Hypothalamus (tissue), 51 donors: ENCODE measurements at places on chromosomes 1 and 21.

DNA sequence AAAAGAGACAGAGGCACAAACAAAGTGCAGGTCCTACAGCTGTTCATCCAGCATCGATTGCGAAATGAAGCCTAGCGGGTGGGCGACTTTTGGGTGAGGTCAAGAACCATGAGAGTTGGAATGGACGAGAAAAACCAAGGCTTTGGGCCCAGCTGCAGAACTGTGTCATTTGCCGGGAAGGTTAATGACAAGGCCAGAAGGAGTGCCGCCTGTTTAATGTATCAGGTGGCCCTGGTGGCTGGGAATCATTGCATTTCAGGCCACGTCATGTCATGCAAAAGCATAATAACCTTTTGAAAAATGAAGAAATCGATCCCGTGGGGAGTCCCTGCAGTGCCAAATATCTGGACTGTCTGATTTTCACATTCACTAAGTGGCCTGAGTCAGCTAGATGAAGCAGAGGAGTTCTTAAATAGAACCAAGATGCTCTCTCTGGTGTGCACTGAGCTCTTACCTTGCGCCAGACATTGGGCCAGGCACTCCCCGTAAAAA is 8.1 kb upstream of the RCC2 start:
- DNase-seq: no peak

DNA sequence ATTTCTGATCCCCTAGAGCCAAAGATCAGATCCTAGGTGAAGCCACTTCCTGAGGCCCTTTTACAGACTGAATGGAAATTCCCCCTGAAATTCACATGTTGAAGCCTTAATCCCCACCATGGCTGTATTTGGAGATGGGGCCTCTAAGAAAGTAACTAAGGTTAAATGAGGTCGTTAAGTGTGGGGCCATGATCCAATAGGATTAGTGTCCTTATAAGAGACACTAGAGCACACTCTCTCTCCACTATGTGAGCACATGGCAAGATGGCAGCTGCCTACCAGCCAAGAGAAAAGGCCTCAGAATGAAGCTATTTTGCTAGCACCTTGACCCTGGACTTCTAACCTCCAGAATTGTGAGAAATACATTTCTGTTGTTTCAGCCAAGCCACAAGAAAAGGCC is 13.9 kb downstream of the ABCB10 start:
- DNase-seq: no peak

DNA sequence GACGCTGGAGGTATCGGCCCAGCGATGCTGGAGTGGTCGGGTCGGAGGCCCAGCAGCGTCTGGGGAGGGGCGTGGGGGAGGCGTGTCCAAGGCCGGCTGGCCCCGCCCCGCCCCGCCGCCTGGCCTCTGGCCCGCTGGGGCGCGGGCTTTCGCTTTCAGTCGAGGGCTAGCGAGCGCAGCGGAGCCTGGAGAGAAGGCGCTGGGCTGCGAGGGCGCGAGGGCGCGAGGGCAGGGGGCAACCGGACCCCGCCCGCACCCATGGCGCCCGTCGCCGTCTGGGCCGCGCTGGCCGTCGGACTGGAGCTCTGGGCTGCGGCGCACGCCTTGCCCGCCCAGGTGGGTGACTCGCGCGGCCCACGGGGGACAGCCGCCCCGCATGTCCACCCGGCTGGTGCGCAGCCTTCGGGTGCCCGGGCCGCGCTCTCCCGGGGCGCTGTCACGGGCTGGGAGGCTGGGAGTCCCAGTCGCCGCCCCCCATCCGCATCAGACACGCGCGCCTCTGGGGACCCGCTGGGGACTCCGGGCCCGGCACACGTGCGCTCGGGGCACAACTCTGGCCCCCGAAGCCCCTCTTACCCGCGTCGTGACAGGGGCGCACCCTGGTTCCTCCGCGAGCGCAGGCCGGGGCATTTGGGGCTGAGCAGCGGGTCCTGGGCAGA is at the start of gene TNFRSF1B:
Gene TNFRSF1B, plus strand, starts transcription at position 158 of the 659 bp plus-strand sequence. Its CDS starts 101 bp downstream, at position 259.
- DNase-seq: no peak

DNA sequence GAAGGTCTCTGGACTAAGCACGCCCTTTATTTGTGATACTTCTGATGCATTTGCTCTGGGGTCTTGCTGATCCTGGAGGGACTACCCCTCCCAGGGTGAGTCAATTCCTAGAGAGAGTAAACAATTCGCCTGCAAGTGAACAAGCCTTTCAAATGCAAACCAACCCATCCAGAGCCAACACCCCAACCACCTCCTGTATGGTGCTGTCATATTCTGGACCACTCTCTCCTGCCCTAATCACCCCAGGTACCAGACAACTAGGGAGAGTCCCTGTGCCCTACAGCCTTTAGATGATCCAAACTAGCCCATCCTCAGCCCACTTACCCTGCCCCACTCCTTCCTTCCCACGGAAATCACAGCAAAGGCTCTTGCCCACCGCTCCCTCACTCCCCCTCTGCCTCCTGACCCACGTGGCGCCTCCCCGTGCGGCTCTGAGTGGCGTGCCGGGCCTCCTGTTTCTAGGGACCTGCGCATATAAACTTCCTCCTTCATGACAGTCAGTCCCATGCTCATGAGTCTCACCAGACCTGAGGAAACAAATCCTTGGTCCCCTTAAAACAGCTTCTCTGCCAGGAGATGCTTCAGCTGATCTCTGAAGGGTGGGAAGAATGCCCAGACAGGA is 37.2 kb downstream of the ACTA1 start:
- no peak for DNase-seq

- no peak for DNase-seq
These were observed 101.1 kb downstream of the ZP4 start for GRCh38 chr1:237789619-237790018.

GRCh38 chr1:205951746-205952145 is 8.5 kb upstream of the SLC26A9 start:
- no peak for DNase-seq

- no peak for DNase-seq
These were observed 100.5 kb upstream of the TLR5 start for GRCh38 chr1:223243441-223244050.

DNA sequence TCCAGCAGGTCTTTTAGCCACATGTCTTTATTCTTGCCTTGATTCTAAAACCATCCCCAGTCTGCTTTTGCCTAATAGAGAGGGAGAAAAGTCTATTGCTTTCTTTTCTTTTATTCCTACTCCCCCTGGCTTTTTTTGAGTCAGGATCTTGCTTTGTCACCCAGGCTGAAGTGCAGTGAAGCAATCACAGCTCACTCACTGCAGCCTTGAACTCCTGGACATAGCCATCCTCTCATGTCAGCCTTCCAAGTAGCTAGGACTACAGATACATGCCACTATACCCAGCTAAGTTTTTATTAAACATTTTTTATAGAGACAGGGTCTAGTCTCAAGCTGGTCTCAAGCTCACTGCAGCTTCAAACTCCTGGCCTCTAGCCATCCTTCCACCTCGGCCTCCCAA is 72.5 kb upstream of the PAXBP1 start:
- DNase-seq: no peak

DNA sequence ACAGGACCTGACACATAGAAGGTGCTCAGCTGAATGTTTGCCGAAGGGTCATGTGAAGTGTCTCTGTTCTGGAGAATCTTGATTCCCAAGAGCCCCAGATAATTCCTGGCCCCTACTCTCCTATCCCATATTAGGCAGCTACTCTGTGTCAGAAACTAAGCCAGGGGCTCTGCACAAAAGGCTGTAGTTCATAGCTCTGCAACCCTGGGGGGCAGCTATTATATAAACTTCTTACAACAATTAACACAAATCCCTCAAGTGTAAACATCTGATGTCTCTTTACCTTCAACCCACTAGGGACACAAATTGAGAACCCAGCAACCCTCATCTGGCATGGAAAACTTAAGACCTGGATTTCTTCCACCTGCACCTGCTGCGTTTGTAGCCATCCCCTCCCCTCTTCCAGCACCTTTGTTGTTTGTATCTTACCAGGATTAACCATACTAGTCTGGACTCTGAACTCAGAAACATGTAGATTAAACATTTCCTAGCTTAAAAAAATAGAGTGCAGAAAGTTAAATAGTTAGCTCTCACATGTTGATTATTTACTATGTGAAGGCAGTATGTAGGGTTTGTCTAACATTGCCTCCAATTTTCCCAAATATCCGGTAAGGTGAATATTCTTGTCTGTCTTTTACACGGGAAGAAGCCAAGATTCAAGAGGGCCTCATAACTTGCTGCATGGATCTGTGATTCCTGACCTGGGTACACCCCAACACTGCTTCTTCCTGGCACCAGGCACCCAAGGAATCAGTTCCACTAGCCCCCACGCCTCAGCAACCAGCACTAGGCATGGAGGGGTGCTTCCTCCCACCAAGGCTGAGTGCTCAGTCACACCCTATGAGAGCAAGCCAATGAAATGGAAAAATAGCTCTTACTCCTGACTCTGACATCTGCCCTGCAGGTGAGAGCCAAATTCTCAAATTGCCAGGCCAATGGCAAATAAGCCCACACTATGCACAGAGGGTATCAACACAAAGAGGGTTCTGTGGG is 220.7 kb upstream of the HOOK1 start:
- DNase-seq: no peak

GRCh38 chr1:40185951-40186864 is 25.0 kb downstream of the RLF start:
- DNase-seq: no peak

GRCh38 chr1:115355069-115355468 is 17.0 kb upstream of the NGF start:
- DNase-seq: no peak

GRCh38 chr1:52593495-52593894 is 8.7 kb upstream of the GPX7 start:
- no peak for DNase-seq

- no peak for DNase-seq
These were observed 601.1 kb downstream of the USP25 start for GRCh38 chr21:16330908-16331268.

DNA sequence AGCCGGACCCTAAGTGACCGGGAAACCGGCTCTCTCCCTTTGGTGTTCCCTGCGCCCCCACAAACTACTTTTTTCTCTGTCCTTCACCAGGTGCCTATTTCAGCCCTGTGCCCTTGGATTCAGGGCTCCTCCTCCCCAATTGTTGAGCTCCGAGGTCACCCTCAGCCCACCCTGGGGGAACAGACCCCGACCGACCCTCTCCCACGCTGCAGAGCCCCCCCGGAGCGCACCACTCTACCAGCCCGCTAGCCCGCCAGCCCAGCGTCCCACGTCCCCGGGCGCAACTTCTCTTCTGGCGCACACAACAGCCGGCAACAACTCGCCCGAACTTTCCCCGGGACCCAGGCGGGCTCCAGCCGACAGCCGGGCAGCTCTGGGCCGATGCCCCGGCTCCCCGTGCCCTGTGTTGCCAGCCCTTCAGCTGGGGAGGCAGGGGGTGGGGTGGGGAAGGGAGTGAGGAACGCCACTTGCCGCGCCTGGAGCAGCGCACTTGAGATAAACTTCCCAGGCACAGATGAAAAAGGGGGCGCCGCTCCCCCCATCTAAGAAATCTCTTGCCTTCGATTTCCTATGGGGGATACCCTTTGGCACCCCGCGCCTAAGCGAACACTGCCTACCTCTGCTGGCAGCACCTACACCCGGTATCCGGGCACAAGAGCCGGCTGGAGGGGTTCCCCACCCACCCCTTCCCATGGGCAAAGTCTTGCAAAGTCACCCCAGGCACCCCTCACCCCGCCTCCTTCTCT is 997 bp downstream of the CASZ1 start:
- DNase-seq: no peak

DNA sequence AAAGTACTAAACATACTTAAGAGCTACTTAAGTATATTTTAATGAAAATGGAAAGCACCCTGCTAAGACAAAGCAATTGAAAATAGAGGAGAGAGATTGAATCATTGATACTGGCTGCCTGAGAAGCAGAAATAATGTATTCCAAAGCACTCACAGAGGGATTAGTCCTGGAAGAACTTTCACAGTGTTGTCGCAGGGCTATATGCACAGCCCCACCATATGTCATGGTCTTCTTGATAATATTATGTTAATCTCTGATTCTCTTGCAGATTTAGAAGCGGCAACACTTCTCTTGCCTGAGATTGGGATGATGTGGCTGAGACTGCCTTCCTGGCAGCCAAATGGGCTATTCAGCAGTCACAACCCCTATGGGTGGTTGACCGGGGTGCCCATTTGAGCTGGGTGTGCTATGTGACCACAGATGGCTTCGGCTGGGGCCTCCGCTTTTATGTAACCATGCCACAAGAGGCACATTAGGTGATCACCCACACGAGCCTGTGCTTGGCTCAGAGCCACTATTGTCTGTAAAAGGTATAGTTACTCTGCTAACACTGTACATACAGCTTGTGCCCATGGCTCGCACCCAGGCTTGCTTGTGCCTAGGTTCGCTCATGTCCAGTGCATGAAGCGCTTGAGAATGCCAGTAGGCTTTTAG is 152.2 kb upstream of the SGIP1 start:
- no peak for DNase-seq

GRCh38 chr1:55321942-55322341 is 106.8 kb upstream of the USP24 start:
- DNase-seq: no peak

DNA sequence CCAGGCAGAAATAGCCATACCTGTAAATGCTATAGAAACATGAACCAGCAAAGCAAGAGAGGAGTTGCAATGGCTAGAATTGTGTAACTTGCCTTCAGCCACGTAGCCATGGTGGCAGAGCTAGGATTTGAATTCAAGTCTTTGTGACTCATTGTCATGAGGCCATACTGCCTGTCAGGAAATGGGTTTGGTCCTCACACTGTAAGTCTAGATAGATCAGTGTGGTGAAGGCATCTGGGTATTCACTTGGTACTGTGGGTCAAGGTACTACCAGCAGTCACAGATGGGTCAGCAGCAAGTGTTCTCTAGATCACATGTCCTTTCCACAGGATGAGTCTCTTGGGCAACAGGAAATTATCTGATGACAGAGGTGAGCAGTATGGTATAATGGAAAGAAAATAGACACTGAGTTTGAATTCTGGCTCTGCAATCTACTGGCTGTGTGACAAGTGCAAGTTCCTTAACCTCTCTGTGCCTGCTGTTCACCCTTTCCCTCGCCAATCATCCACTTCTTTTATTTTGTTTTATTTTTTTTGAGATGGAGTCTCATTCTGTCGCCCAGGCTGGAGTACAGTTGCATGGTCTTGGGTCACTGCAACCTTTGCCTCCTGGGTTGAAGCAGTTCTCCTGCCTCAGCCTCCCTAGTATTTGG is 36.9 kb downstream of the FGGY start:
- DNase-seq: no peak

DNA sequence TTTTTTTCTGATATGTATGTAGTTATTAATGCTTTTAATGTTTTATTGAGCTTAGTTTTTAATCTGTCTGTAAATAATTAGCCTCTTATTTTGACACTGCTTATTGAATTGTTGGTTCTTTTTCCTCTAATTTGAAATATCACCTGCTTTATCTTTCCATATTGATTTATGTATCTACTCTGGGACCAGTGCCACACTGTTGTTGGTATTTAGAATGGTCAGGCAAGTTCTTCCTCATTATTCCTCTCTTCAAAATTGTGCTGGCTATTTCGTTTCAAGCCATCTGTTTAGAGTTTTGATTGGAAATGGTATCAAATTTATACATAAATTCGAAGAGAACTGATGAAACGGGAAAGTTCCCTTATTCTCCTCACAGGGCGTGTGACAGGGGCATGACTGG is 96.8 kb upstream of the APP start:
- DNase-seq: no peak

- DNase-seq: peak; percentile 51
These were observed 37.2 kb upstream of the NPL start for GRCh38 chr1:182752077-182752988.
